ENCODE measurements at places on chromosomes 4 and X.

DNA sequence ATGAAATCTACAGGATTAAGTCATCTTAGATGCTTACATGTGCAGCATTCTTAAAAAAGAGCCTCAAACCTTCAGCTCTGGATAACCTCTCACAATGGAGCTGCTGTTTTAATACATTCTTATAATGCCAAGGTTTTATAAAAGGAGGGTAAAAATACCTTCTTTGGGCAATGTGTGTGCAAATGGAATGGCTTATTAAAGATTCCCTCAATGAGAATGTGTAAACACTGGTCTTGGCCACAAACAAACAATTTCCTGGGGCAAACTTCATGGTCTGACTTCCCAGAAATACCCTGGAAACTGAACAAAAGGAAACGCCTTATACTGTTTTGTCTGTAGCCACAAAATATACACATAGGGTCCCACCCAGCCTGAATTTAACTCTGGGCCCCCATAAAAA, 148.6 kb upstream of the INTU start:
- DNase-seq, result no peak

- DNase-seq, result no peak
Observed at GRCh38 chr4:74930162-74930561, 2.8 kb upstream of the PARM1 start.

DNA sequence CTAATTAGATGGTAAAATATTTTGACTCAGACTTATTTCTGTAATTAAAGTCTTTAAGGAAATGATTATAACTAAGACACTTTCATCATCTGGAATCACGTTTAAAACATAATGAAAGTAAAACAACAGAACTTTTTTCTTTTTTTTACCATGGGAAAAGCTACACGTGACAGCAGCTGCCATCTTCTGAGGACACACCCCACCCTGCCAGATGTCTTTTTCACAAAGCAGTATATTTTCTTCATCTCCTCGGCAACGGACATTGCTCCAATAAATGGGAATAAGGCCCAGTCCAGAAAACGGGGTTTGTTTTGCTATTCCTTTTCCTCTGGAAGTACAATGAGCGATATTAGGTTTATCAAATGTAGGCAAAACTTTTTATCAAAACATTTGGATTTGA, 17.5 kb downstream of the PRSS12 start:
- no peak for DNase-seq

DNA sequence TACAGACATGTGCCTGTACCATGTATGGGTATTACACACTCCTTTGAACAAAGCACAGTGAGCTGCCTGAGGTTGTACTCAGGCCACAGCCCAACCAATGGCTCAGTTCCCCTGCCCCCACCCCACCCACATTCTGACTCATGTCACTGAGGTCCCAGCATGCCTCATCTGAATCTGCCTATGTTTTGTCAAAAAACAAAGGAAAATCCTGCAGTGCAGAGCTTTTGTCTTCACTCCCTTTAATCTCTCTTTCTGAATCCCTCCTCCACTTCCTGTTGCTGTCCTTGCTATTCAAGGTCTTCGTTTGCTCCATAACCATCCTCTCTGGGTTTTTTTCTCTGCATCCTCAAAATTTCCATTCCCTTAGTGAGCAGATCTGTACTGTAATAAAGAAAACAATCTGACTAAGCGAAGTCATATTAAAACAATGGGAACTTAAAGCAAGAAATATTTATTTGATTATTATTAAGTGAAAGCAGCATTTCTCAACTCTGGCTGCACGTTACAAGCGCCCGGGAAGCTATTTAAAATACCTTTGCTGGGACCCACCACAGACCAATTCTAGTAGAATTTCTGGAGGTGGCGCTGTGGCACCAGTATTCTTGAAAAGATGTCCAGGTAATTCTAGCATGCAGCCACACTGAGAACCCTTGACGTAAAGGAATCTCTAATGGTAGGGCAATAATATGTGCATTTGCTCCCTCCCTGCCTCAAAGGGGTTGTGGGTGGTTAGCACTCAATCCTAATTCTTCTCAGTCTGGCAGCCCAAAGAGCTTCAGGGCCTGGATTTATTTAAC, 8.7 kb downstream of the GUCY2F start:
- peak; percentile 18 for DNase-seq

DNA sequence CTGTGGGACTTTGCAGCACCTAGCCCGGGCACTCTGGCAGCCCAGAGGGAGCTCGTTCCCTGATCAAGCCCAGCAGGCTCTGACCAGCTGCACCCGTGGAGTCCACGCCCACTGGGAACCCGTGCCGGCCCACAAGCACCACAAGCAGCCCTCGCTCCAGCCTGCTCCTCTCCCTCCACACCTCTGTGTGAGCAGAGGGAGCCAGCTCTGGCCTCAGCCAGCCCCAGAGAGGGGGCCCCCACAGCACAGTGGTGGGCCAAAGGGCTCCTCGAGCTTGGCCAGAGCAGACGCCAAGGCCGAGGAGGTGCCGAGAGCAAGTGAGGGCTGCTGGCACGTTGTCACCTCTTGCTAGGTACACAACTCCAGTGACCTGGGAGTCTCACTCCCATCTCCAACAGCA, 5.1 kb upstream of the UGT2A1 start:
- no peak for DNase-seq

DNA sequence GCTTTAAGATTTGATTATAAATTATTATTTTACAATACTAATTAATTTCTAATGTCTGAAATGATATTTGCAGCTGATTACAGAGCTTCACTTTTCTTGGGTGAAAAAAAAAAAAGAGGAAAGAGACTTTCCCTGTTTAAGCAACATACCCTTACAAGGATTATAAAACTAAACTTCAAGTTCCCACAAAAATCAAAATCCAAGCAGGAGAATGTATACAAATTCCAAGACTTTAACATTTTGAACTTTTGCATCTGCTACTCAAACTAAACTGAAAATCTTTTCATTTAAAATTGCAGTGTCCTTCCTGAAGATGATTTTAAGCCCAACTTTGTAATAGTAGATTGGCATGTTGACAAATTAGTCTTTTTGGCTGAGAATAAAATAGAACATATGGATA, 742.4 kb upstream of the INTU start:
- DNase-seq, result no peak

DNA sequence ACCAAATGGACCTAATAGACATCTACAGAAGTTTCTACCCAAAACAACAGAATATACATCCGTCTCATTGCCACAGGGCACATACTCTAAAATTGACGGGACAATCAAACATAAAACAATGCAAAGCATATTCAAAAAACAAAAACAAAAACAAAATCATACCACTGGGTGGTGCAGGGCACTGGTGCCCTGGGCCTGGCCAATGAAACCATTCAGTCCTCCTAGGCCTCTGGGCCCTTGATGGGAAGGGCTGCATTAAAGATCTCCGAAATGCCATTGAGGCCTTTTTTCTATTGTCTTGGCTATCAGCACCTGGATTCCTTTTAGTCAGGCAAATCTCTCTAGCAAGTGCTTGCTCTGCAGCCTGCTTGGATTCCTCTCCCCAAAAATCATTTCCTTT, 213.9 kb upstream of the ZCCHC13 start:
- DNase-seq, result no peak

DNA sequence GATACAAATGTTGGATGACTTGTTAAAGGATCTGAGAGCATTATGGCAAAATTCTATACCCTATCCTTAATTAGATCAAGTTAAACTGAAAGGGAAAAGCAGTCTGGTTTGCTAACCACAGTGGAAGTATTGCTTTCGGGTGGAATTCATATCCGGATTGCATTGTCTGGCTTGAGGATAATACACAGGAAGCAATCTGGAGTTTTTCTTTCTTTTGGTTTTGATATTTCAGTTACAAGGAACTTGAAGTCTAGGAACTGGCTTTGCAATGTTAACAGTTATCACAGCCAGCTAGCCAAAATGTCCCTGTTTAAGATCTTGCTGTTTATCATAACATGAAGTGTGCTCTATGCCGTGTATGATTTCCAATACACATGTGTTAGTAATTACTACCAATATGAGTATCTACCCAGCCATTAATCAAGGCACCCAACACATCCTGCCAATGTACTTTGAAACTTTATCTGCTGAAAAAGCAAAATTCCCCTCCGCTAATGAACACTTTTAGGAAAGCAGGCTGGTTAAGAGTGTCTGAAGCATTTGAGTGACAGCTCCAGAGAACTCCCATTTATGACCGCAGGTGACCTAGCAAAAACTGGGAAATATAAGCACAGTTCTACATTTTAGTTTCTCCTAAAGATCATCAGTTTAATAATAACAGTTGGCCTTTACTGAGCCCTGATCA, 146.4 kb downstream of the PALLD start:
- no peak for DNase-seq

DNA sequence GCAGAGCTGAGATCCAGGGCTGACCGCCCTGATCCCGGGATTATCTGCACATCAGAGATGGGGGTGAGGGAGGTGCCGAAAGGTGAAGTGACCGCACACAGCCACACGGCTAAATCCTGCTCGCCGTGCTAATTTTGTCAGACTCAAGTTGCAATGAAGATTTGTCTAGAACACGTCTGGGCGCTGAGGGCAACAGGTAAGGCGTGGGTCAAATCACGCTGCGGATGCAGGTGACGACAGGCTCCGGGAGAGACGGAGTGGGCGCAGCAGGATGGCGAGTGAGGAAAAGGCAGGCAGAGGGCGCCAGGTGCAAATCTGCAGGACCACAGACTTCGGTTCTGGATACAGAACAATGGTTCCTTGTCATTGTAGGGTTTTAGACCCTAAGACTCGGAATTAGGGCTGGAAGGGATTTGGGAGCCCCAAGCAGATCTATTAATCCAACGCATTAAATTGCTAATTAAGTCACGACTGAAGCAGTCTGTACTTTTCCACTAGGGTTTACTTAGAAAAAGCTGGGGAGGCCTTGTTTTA, 1.9 kb upstream of the TBC1D14 start:
- no peak for DNase-seq

DNA sequence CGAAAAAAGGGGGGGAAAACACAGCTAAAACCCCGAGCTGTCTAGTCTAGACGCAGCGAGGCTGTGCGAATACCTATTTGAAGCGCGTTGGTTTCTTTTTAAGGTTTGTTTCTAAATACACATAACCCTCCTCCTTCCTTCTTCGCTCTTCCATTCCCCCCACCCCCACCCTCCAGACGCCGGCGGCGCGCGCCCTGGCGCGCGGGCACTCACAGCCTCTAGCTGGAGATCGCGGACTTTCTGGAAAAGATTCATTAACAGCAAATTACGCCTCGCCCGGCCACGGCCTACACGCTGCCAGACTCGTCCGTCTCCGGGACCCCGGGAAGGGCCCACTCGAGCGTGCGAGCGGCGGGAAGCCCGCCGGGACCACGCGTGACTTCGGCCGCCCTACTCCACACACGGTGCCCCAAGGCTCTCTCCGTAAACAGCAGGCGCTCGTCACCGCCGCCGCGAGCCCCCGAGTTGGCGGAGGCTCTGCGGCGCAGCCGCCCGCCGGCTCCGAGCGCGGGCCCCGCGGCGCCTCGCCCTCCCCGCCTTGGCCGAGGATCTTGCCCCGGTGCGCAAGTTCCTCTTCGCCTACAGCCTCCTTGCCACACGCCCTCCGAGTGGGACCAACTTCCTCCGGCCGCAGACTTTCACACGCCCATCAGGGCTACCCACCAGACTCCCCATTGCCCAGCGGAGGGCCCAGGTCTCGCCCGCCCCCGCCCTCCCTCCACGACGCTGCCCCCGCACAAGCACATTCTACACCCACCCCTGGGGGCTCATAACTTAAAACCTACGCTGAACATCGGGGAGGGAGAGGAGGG, 2.0 kb downstream of the BCOR start:
- DNase-seq, result no peak

- no peak for DNase-seq
Observed at GRCh38 chr4:108940149-108940548, 177.3 kb upstream of the ETNPPL start.

DNA sequence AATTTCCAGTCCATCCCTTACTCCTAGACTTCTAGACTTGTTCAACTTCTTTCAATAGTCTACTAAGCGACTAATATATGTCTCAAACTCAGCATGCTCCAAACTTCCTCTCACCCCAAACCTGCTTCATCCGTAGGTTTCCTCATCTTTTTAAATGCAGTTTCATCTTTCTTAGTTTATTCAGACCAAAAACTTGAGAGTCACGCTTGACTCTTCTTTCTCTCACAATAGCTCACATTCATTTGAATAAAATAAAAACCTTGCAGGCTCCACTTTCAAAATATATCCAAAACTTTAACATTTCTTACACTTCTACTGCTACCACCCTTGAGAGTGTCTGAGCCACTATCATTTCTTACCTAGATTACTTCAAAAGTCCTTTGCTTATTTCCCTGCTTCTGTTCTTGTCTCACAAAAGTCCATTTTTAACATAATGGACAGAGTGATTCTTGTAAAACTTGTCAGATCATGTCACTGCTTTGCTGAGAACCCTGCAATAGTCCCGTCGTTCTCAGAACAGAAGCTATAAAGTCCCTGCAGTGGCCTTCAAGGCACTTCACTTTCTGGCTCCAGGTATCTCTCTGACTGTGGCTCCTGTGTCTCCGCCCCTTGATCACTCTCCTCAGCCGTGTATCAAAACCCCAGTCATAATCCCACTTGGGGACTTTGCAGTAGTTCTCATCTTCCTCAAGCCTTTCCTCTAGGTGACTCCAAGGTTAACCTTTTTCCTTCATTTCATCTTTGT, 167.6 kb downstream of the ARHGAP24 start:
- DNase-seq, result no peak

DNA sequence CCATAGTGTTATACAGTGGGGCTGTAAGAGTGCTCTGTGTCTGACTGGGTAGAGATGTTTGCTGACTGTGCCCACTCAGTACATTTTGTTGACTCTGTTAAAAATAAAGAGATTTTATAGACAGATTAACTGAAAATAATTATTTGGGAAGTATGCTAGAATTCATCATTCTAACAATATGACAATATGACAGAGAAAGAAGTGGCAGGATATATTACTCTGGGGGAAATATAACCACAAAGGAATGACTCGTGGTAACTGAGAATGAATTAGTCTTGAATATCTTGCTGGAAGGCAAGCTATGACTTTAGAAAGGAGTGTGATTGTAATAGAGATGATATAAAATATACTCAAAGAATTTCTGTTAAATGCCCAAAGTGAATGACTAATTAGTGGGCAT, 46.8 kb downstream of the TMEM165 start:
- DNase-seq, result no peak

- no peak for DNase-seq
Observed at GRCh38 chr4:109562457-109563239, 2.6 kb downstream of the MCUB start.

DNA sequence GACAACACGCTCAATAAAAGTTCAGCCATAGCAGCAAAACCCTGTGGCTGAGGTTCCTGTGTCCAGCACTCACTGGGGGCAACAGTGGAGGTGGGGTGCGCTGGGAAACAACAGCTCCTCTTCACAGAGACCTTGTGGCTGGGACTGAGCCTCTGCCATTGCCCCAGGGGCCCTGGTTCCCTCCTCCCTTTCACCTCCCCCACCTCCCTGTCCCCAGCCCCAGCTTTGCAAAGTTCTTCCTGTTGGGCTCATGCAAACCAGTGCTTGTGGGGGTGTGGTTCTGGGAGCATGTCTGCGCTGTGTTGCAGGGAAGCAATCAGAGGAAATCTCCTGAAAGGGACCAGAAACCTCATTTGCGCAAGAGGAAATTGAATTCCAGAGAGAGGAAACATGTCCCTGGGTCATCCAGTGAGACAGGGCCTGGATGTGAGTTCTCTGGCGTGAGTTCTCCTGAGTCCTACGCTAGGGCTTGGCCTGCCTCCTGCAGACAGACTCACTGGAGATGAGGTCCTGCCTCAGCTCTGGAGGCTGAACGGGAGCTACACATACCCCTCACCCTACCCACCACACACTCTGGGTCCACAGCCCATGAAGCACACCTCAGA, 7.4 kb downstream of the FATE1 start:
- no peak for DNase-seq
